ENCODE measurements at places on chromosomes 13 and 19.

DNA sequence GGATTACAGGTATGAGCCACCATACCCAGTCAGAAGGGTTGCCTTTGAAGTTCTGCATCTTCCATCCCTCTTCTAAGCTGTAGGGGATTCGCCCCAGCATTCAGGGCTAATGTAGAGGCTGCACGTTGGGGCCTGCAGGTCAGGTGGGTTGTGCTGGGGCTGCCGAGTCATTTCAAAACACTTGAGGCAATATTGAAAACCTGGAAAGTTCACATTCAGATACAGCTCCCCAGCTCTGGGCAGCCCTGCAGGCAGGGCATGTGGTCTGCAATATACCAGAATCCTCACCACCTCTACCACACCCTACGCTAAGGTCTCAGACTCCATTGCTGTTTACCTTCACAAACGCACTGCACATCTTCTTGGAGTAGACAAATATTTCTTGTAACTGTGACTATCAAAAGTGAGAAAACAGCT, 24.6 kb downstream of the CCNE1 start:
- DNase-seq, result no peak

- DNase-seq, result no peak
These were observed 82.8 kb downstream of the STARD13 start for GRCh38 chr13:33202644-33203169.

GRCh38 chr19:45823182-45823581, 8.1 kb upstream of the RSPH6A start:
- DNase-seq, result no peak

DNA sequence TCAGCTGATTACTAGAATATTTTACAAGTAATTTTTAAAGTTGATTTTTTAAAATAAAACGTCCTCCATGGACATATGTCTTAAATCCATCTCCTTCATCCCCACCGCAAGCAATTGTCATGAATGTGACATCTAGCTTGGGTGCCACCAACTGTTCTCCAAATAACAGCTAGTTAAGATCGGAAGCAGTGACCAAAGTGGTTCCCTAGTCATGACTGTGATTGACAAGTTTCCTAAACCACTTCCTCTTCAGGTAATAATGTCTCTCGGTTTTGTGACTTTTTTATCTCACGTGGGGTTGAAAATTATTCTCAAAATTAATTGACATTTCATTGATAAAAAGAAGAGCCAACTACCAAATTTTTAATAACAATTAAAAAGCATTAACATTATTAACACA, 135.3 kb upstream of the MIR17HG start:
- no peak for DNase-seq

DNA sequence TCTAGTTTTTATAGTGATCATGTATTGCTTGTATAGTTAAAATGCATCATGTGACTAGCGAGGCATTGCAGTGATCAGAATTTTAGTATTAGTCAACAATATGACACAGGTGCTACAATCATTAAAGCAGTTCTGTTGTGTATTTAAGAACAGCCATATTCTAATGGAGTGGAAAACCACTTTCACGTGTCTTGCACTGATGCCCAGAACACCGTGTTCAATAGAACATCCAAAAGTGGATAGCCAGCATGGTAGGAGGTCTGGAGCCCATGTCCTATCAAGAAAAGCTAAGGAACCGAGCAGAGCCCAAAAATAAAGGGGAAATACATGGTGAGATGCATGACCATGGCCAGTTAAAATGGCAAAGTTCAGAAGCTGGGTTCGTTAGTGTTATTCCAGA, 55.1 kb downstream of the FGF14 start:
- DNase-seq, result no peak

GRCh38 chr19:40191836-40192646, 815 bp downstream of the MAP3K10 start:
- DNase-seq, result no peak

DNA sequence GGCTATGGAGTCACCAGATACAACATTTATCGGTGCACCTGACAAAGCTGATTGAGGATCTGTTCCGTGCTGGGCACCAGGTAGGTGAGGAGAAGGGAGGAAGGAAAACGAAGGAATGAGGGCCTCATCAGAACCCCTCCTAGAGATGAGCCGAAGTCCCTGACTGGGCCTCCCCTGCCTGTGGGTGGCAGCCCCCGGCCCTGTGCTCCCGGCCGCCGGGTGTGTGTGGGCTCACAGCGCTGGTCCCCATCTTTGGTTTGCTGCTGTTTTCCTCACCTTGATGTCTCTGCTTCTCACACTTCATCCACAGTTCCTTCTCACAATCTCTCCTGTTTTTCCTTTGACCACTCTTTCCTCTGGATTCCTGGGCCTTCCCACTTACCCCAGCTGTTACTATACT, 32.8 kb downstream of the TMED1 start:
- DNase-seq, result no peak

- DNase-seq, result no peak
These were observed 114.6 kb upstream of the RNF113B start for GRCh38 chr13:98291658-98292057.

All from GM04504 (cell line).